Frontal cortex (tissue), 4 donors: ENCODE measurements at places on chromosomes 1 and 21.

DNA sequence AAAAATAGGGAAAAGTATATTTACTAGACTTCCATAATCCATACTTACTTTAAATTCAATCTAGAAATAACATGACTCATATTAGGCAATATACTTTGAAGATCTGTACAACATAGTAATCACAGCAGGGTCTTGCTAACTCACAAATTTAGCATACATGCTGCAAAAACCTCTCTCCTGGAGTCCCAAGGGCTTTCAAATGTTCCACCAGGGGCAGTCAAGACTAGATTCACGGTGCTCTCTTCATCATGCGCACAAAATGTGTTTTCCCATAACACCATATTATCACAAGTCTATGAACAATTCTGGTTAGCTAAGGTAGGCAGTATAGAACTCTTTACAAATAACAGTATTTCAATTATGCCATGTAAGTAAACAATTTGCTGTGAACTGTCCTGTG, 45.8 kb downstream of the SSX2IP start:
- no peak for DNase-seq

- DNase-seq = no peak
Observed at GRCh38 chr1:112267929-112268328, 128.1 kb upstream of the CTTNBP2NL start.

- DNase-seq = no peak
Observed at GRCh38 chr1:2019571-2020309, 595 bp downstream of the GABRD start.

GRCh38 chr1:117590273-117590925, 15.4 kb upstream of the TENT5C start:
- DNase-seq = no peak

DNA sequence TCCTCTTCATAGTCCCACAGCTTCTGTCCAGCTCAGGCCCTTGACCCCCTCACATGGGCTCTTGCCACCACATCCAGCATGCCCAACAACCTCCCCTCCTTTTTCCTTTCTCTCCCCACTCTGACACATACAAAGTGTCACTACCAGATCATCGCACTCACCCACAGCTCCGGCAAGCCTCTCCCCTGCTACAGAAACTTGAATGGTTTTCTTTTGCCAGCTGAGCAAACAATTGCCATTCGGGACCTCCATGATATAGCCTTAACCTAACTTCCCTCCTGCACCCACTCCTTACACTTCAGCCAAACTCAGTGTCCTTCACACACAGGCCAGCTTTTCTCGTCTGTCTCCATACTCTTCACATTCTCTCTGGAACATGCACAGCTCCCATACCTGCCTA, 43.3 kb downstream of the MAB21L3 start:
- no peak for DNase-seq

DNA sequence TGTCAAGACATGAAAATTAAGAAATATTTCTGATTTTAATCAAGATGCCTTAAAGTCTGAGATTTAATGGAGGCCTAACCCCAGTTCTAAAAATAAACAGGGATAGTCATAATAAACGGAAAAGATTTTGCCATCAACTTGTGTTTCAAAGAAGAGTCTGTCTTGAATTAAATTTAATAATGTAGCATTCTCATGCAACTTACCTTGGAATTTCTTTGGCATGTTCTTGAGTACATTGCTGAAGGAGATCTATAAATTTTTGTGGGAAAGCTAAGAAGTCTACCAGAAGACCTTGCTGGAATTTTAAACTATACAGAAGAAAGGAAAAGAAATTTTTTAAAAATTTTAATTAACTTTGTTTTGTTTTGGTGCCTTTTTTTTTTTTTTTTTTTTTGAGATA, 10.6 kb downstream of the SASS6 start:
- DNase-seq = no peak

GRCh38 chr1:24167008-24167407, 20.1 kb downstream of the IFNLR1 start:
- no peak for DNase-seq

GRCh38 chr1:198619375-198620140, 19.3 kb upstream of the PTPRC start:
- DNase-seq = no peak

- DNase-seq = peak; percentile 55
Observed at GRCh38 chr1:42456754-42457089, 379 bp downstream of the PPCS start.

- no peak for DNase-seq
Observed at GRCh38 chr1:233217832-233218231, 77.7 kb downstream of the PCNX2 start.

DNA sequence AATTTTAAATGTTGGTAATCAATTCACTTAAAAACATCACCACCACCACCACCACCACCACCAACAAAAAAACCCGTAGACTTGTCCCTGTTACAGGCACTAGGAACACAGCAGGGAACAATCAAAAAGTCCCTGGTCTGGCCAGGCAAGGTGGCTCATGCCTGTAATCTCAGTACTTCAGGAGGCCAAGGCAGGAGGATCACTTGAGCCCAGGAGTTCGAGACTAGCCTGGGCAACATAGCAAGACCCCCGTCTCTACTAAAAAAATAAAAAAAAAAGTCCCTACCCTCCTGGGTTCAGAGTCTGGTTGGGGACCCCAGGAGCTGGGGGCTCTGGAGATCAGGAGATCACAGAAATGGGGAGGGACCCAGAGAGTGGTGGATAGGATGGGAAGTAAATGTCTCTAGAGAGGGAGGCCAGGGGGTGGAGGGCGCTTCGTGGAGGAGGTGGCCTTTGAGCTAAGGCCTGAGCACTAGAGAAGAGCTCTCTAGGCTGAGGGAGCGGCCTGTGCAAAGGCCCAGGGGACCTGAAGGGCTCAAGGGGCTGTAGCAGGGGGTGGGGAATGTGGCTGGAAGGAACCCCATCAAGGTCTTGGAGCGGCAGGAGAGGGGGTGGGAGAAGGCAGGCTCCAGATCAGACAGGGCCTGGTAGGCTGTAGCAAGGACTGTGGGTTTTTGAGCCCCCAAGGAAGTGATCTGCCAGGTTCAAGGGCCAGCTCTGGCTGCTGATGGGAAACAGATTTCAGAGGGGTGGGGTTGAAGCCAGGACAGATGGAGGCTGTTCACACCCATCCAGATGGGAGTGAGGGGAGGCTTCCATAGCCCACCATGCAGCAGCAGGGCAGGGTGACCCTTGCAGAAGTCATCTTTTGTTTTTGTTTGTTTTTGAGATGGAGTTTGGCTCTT, 24.8 kb upstream of the VPS13D start:
- no peak for DNase-seq

- no peak for DNase-seq
Observed at GRCh38 chr1:246875041-246876026, 56.4 kb downstream of the AHCTF1 start.

GRCh38 chr1:60791226-60791625, 291.1 kb upstream of the NFIA start:
- DNase-seq = no peak

DNA sequence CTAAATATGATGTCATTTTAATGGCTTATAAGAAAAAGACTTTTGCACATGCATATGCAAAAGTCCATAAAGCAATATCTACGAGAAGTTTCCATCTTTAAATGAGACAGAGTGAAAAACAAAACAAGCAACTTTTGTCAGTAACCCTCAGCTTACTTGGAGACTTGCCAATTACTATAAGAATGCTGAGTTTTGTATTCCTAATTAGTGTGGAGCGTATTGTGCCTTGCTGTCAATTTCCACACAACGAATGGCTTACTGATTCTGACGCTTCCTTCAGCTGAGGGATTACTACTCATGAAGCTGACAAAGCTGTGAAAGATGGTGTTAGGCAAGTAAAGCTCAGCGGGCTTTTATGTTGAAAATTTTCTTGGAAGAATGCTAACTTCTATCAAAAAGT, 440.4 kb upstream of the ADAMTS5 start:
- no peak for DNase-seq

DNA sequence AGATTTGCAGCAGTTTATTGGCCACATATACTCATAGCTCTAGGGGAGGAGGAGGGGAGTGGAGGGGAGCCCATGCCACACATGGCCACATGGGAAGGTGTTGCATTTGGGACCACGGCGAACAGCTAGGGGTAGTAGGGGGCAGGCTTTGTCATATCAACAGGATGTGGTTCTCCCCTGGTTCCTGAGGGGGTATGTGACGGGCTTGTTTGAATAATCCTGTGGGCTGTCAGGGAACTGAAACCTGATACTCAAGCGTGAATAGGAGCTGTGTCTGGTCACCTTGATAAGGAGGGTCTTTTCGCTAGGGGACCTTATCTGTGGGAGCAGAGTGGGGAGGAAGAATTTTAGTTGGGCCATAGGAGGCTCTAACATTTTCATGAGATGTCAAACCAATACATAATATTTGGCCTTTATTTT, 264.7 kb downstream of the CTH start:
- DNase-seq = no peak

- no peak for DNase-seq
Observed at GRCh38 chr1:34582356-34582755, 172.5 kb upstream of the GJB5 start.

- no peak for DNase-seq
Observed at GRCh38 chr1:38791892-38792291, 67.7 kb downstream of the RRAGC start.

GRCh38 chr1:184836141-184836540, 81.5 kb upstream of the EDEM3 start:
- DNase-seq = no peak

- DNase-seq = no peak
Observed at GRCh38 chr1:52423771-52424170, 19.4 kb downstream of the PRPF38A start.

GRCh38 chr1:31869449-31869848, 53.6 kb upstream of the SPOCD1 start:
- DNase-seq = no peak

- no peak for DNase-seq
Observed at GRCh38 chr1:240096974-240097373, 5.3 kb downstream of the FMN2 start.

- DNase-seq = no peak
Observed at GRCh38 chr1:57976216-57976615, 552.4 kb upstream of the DAB1 start.

DNA sequence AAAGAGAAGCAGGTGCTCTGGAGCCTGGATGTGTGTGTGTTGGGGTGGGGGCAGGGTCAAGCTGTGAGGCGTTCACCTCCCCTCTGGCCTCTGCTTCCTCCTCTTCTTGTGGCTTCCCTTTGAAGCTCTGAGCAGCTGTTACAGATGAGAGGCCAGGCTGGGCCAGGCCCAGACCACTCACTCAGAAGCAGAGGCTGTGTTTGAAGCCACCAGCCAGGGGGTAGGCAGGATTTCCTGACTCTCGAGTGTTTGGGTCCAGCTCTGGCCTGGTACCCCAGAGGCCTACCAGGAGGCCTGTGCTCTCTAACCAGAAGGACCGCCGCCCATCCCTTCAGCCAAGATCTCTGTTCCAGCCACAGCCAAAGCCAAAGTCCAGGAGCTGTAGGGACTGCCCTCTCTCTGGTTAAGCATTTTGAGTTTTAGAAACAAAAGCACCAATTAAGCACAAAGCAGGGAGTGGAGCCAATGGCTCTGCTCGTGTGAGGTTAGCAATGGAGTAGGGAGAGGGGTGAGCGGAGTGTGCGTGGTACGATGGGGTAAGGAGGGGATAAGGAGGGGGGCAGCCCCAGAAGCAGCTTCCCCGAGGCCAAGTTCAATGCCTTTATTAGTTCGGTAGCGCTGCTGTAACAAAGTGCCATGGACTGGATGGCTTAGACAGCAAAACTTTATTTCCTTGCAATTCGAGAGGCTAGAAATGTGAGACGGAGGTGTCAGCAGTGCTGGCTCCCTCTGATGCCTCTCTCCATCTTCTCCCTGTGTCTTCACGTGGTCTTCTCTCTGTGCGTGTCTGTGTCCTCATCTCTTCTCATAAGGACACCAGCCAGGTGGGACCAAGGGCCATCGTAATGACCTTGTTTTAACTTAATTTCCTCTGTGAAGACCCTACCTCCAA, 20.5 kb downstream of the RCSD1 start:
- DNase-seq = no peak

GRCh38 chr21:37623689-37624088, 257.1 kb downstream of the DYRK1A start:
- no peak for DNase-seq

- DNase-seq = no peak
Observed at GRCh38 chr1:3033790-3034090, 12.5 kb downstream of the ACTRT2 start.

DNA sequence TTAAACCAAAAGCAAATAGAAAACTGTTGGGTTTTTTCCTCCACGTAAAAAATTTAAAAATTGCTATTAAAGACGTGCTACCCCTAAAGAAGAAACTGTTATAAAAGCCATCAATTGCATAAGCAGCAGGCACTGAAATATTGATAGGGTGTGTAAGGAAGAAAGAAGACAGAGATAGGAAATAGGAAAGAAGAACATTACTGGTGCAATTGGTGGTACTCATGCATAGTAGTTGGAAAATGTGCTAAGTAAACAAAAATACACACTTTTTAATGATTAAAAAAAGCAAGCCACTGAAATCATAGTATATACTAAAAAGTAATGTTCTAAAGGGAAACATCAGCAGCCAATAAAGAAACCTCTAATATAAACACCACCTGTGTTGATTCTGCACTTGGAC, 52.8 kb upstream of the ANGPTL3 start:
- DNase-seq = no peak

DNA sequence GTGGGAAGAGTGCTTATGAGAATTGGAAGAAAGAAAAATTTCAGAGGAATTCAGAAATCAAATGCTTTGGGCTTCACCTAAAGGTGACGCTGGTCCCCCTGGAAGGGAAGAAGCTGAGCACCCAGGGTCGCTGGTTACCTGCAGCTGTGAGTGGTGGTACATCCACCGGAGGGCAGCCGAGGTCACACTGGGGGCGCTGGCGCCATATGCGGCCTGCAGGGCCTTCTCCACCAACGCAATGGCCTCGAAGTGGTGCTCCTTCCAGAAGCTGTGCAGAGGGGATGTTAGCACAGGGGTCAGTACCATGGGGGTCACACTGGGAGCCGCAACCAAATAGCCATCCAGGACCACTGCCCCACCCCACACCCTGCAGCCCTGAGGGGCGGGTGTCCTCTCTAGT, 6.1 kb downstream of the AKR7A2 start:
- no peak for DNase-seq

GRCh38 chr1:233343262-233343661, 15.7 kb downstream of the MAP3K21 start:
- DNase-seq = no peak

DNA sequence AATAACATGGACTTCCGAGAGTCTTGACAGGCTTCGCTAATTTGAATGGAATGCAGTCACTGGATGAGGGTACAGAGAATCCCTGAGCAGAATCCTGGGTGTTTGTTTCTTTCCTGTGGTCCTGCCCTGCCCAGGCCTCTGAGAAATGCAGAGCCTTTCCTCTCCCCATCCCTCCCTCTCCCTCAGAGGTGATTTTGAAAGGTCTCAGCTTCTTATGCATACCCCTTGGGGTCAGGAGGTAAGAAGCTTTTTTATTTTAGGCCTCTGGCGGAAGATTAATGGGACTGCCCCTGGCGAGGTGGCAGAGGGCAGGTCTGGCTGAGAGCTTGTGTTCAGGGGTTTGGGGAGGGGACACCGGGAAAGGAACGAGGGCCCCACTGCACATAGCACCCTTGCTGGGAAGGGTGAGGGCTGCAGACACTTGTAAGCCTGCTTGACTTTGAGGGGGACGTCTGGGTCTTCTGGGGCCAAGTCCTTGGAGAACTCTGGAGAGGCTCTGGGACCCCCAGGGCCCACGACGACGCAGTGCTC, 116.5 kb upstream of the SLC45A1 start:
- DNase-seq = no peak
